ENCODE measurements at places on chromosomes 4 and X. TPM values are rescaled to one million over a fixed set of nuclear protein-coding genes. Genes with fewer than 3 reads are reported as not detected.

- no peak for DNase-seq
These were observed 2337.6 kb downstream of the PCDH7 start for GRCh38 chr4:33057736-33058135.

- no peak for DNase-seq
These were observed 17.9 kb downstream of the EXOC1 start for GRCh38 chr4:55871299-55871800.

DNA sequence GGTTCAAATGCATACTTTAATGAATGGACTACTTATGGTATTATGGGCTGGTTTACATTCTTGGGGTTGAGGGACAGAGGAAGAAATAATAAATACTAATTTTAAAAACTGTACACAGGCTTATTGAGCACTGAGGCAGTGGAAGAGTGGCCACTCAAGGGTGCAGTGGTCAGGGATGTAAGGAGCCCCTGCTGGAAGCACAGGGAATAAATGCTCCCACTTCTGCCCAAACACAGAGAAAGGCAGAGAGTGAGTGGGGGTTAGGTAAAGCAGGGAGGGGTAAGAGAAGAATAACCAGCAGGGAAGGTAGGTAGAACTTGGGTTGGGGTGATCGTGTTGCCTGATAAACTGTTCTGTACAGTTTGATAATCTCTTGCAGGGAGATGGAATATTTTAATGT, 60.0 kb downstream of the GAB1 start:
- DNase-seq: no peak

GRCh38 chr4:94036964-94037363, 170.7 kb upstream of the SMARCAD1 start:
- no peak for DNase-seq

DNA sequence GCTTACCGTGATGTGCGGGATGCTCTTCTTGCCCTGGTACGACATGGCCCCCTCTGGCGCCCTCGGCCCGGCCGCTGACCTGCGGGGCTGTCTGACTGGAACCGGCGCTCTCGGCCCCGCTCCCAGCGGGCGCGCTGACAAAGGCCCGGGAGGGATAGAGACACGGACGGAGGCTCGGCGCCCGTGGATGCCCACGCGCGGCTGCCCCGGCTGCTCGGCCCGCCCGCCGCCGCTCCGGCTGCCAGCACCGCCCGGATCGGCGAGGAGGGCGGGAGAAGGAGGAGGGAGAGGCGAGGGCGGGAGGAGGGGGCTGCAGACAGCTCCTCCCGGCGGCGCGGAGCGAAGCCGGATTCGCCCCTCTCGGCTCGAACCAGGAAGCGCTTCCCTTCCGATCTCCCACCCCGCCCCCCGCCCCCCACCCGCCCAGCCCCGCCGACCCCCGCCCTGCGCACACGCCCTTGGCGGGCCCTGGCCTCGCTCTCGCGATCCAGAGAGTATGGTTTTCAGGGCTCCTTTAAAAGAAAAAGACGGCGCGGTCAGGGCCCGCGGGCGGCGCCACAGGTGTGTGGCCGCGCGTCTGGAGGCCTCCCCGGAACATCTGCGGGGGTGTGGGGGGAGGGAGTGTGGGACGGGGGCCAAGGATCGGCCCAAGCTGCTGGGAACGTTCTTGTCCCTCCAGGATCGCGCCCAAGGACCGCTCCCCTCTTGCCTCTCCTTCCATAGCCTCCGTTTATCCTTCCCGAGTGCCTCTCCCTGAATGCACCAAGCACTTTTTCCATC, 4.5 kb downstream of the CRMP1 start:
- no peak for DNase-seq

GRCh38 chrX:45353456-45353855, 152.8 kb upstream of the DIPK2B start:
- DNase-seq: no peak

DNA sequence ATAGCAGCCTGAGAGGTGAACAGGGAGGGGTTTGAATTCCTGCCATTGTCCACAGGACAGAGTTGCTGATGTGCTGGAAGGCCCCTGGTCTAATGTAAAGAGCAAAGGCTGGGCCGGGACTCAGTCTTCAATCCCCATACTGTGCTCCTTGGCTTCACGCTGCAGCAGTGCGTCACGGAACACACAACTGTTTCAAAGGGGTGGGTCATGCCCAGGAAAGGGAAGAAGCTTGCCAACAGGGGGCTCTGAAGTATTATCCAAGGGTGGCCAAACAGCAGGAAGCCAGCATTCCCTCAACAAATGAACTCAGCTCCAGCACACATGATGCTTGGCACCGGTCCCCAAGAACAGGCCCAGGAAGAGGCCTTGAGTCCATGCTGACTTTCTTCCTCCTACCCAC, 122.5 kb downstream of the NFKB1 start:
- no peak for DNase-seq

DNA sequence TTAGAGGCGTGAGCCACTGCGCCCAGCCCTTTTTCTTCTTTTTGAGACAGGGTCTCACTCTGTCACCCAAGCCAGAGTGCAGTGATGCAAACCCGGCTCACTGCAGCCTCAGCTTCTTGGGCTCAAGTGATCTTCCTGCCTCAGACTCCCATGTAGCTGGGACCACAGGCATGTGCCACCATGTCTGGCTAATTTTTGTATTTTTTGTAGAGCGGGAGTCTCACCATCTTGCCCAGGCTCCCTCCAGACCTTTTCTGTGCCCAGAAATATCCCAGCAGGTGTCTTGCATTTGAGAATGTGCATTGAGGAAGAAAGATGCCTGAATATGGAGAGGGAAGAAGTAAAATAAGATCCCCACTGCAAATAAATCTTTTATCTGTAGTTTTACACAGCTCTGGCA, 58.7 kb downstream of the PPEF2 start:
- no peak for DNase-seq

- DNase-seq: no peak
These were observed 311.3 kb upstream of the HS3ST1 start for GRCh38 chr4:11739992-11740391.

Gene MUC7
- not detected for total RNA-seq

Gene WWC2
- total RNA-seq: 32.2 TPM
